MV-4-11 (cell line): ENCODE measurements at places on chromosomes 5 and 9.

DNA sequence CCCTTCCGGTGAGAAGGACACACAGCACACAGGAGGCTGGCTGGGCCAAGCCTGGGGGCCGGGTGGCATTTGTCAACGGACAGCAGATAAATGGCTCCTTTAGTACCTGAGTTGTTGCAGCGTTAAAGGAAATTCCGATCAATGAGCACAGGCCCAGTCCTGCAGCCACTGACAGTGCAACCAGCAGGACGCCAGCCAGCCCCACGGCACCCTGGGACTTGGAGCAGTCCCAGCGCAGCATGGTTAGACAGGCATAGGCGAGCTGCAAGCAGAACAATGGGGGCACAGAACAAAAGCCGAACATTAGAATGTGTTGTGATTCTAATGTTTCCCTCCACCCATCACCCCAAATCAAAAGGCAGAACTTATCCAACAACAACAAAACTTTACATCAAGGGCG is 39.3 kb downstream of the PTCH1 start:
- no peak for DNase-seq

DNA sequence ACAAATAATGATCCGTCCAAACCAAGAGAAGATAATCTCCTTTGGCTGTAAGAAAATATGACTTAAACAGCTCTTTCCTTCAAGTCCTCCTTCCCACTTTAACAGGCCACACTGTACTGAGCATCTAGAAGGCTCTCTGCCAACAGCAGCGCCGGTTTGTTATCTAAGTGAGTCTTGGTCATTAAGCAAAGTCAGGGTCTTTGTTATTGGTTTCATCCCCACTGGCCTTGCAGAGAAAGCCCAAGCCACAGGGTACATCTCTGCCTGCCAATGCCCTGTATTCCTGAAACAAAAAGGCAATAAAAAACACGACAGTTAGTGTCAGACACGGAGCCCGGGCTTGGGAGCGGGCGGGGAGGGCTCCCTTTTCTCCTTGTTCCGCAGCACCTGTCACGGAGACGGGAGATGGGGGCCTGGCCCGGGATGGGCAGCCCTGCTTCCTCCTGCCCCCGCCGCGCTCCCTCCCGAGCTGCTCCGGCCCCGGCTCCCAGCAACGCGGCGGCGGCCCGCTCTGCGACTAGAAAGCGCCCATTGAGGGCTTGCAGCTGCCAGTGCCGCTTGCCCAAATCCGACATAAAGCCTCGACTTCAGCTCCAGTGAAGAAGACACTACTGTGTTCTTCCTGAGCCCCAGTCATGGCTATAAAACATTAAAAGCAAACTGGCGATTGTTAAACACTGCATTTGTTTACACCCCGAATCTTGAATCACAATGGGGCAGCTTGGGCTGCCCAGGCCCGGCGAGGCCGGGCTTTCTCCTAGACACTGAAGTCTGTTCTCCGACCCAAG is 28.1 kb upstream of the PIK3R1 start:
- no peak for DNase-seq

GRCh38 chr9:130447193-130447816 is 2.5 kb downstream of the ASS1 start:
- no peak for DNase-seq

- DNase-seq: no peak
These were observed 494 bp downstream of the CERT1 start for GRCh38 chr5:75510836-75511434.

- DNase-seq: no peak
These were observed 9.6 kb downstream of the FBXO38 start for GRCh38 chr5:148393390-148393741.

DNA sequence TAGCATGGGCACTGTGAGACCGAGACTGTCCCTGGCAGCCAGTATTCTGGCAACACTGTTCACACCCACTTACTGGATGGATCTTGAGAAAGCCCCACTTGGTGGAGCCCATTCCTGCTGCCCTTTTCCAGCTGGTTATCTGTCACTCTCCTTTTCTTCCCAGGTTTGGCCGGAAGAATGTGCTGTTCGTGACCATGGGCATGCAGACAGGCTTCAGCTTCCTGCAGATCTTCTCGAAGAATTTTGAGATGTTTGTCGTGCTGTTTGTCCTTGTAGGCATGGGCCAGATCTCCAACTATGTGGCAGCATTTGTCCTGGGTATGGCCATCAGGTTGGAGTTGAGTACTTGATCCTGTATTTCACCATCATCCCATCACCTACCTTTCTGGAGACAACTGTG is 14.5 kb downstream of the SLC22A5 start:
- DNase-seq: no peak

GRCh38 chr5:16593628-16594027 is 23.2 kb downstream of the RETREG1 start:
- peak; percentile 57 for DNase-seq

GRCh38 chr5:137836997-137837396 is 30.7 kb upstream of the MYOT start:
- no peak for DNase-seq

GRCh38 chr5:56314529-56314928 is 81.4 kb upstream of the ANKRD55 start:
- DNase-seq: peak; percentile 6

DNA sequence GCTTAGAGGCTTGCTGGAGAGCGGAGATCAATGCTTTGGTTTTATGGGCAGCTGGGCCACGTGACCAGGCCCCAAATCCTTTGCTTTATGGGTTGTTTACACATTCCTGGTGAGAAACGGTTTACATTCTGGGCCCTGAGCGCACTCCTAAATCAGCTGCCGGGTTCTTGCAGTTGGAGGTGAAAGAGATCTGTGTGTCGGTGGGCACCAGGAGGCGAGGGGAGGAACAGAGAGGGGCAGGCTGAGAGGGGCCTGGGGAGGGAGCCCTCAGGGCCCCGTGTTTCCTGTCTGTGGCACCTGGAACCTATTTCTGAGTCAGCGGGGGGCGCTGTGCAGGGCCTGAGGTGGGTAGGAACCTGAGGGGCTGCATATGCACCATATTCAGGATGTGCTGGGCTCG is 63.5 kb upstream of the HAND1 start:
- DNase-seq: no peak

DNA sequence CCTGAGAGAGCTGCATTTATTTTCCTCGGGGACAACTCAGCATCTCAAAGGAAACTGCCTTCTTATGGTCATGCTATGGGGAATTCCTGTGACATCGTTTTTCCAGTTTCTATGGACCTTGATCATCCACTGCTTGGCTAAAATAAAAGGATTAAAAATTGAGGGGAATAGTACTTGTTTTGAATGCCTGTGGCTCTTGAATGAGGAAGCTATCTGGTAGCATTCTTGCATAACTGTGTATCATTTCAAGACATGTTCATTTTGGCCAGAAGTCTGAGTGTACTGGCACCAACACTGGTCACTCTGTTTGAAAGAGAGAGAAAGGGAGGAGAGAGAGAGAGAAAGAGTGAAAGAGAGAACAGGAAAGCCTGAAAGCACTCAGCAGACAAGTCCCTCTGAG is 116.7 kb downstream of the DOCK2 start:
- DNase-seq: peak; percentile 79

GRCh38 chr9:97689401-97690180 is 7.5 kb downstream of the XPA start:
- no peak for DNase-seq

DNA sequence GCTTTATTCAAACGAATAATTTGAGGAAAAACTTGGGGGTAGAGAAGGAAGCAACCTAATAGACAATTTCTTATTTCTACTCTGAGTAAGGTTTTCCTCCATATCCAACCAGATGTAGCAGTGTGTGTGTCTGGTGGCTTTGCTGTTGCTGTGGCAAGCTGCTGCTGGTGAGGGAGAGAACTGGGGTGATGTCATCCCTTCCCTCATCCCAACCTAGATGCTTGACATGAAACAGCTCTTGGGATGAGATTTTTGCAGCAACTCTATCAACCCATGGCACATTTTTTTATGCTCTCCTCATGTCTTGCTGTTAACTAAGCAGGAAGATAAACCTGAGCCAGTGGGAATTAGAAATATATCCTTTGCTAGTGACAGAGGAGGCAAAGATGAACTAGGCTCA is 135.8 kb downstream of the PCSK1 start:
- no peak for DNase-seq

DNA sequence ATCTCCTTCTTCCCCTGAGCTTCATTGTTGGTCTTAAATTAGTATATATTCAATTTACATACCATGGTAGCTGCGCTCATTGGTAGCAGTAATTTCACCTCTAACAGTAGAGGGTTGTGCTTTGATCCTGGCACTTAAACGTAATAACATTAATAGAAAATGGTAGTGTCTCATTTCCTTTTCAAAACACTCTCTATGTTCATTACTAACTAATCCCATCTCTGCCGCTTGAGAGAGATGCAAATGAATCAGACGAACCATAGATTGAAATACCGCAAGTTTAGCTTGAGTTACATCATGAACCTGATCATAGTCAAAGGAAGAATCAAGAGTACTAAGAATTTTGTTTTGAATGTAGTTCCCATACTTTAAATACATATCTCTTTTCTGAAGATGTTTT is 2.2 kb downstream of the THBS4 start:
- DNase-seq: no peak

GRCh38 chr5:168467755-168468330 is 18.4 kb upstream of the RARS1 start:
- DNase-seq: no peak

DNA sequence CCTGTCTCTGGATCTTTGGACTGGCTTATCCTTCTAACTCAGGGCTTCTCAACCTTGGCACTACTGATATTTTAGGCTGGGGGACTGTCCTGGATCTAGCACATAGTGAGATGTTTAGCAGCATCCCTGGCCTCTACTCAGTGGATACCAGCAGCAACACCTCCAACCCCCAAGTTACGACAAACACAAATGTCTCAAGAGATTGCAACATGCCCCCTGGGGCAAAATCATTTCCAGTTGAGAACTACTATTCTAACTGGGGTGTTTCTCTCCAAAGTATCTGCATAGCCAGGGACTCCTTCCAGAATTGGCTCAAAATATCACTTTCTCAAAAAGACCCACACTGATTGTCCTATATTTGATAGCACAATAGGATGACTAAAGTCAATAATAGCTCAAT is 7.2 kb upstream of the TLR4 start:
- DNase-seq: no peak

GRCh38 chr5:4243479-4244264 is 648.0 kb downstream of the IRX1 start:
- DNase-seq: no peak

DNA sequence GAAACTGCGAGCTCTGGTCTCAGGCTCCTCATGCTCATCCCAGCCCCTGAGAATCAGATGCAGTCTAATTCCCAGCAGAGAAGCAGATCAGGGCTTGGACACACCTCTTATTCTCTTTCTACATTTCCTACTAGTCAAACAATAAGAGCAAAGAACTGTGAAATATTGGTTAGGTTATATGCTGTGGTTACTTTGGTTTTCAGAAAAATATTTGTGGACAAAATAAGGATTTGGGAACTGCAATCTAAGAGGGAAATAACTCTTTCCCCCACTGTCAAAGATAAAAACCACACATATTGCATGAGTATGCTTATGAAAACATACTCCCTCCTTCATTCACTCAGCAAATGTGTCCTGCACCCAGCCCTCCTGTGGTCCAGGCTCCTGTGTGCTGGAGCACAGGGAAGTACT is 164.5 kb upstream of the S1PR3 start:
- peak; percentile 90 for DNase-seq

DNA sequence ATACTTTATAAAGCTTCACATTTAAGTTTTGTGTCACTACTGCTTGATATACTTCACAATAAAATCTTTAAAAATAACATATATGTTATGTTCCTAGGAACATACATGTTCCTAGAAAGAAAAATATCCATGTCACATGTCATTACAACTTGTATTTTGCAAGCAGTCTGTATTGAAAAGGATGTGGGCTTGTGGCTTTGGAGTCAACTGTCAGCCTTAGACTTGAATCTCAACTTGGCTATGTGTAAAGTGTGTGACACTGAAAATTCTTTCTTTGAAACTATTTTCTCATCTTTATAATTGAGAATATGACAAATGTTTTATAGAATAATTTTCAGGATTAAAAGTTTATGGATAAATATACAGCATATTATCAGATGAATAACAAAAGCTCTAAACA is 273.1 kb downstream of the KIAA0825 start:
- peak; percentile 59 for DNase-seq

- peak; percentile 49 for DNase-seq
These were observed 430 bp upstream of the MSH3 start for GRCh38 chr5:80654054-80654390.

DNA sequence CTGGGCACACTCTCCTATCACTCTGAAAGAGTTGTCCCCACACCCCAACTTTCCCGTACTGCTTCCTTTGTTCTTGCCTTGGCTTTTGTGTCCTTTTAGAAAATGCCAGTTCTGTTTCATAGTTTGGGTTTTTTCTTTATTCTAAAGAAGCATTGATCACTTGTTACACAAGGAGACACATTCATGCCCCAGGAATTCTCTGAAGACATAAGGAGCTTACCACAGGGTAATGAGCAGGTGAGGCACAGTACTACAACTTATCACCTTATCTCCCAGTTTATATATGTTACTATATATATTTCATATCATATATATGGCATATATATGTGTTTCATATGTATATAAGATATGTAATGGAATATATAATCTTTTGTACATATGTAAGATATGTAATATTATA is 6.5 kb upstream of the SSBP2 start:
- DNase-seq: no peak

DNA sequence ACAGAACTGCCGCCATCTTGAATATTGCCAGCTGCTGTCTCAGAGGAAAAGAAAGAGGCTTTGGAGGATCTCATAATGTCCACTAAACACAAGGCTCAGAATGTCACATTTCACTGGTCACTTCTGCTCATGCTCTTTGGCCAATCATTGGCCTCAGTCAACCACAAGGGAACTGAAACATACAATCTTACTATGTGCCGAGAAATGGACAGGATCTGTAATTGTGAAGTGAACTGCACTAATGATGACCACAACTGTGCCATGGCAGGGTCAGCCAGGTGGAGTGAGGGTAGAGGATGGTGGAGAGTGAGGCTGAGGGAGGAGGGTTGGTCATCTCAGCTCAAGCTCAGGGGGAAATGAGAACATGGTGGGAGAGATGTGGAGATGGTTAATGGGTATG is 32.8 kb downstream of the GDNF start:
- DNase-seq: no peak

- no peak for DNase-seq
These were observed 427.8 kb downstream of the KDM4C start for GRCh38 chr9:7185612-7186011.

GRCh38 chr5:5409151-5409810 is 13.2 kb upstream of the ICE1 start:
- DNase-seq: no peak

GRCh38 chr9:75072895-75073294 is 15.1 kb downstream of the NMRK1 start:
- no peak for DNase-seq

- no peak for DNase-seq
These were observed 422.3 kb downstream of the SPATA31D1 start for GRCh38 chr9:82410866-82411265.
